ENCODE measurements at places on chromosomes 4 and X.

GRCh38 chrX:107507093-107507743 lies 57.8 kb downstream of the FRMPD3 start:
- no peak for DNase-seq

DNA sequence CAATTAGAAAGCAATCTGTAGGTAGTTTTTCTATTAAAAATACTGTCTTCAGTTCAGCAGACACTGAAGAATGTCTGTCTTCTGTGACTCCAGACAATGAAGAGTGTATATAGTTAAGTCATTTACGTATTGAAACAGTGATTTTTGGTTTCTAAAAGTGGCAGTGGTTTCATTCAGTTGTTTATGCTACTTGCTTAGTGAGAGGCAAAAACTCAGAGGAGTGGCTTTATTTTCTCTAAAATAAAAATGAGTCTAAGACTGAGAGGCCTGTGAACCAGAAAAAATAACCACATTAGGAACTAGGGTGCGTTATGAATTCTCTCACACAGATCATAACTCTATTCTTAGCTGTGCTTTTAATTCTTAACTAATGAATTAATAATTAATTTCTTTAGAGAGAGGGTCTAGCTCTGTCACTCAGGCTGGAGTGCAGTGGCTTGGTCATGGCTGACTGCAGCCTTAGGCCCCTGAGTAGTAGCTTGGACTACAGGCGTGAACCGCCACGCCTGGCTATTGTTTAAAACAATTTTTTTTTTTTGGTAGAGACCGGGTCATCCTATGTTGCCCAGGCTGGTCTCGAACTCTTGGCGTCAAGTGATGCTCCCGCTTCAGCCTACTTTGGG lies 31.4 kb downstream of the FREM3 start:
- DNase-seq: no peak

GRCh38 chr4:24768604-24769003 lies 26.8 kb upstream of the SOD3 start:
- no peak for DNase-seq

DNA sequence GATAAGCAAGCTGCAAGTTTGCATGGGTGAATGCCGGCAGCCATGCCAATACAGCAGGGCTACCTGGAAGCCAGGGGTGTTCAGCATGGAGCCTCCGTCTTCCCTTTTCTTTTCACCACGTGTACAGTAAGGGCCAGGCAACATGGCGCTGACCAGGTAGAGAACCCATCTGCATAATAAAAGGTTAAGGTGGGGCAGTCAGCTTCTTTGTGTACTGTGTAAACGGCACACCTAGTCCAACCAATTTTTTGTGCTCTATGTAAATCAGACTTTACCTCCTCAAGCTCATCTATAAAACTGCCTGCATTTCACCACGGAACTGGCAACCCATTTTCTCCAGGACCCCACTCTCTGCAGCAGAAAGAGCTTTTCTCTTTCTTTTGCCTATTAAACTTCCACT lies 286.8 kb upstream of the VCX3A start:
- DNase-seq: no peak

GRCh38 chr4:86302830-86303229 lies 57.0 kb downstream of the MAPK10 start:
- no peak for DNase-seq

DNA sequence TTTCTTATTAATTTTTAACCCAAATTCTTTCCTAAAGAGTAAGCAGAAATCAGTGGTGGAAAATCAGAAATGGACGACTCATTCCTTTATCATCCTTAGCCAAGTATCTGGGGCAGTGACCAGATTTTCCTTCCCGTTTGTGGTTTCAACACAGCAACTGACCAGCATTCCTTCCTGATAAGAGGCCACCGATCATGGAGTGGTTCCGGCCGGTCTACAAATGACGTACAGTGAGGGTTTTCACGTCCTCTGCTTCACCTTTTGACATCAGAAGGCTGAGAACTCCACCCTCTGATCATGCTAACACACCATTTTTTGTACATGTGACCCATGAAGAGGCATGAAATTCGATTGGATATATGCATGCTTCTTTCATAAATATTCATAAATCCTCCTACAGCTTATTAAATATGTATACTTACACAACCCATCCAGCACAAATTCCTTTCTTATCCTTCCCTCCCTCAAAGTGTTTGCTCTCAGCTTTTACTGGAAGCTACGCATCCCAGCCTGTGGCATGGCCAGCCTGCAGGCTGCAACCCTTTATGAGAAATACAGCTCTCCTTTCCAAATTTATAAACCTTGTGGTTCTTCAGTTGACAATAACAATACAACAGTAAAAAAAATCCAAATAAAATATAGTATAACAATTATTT lies 173.0 kb upstream of the CASK start:
- DNase-seq: peak; percentile 58

GRCh38 chr4:158535130-158535614 lies 13.5 kb downstream of the RXFP1 start:
- DNase-seq: peak; percentile 65

- DNase-seq: no peak
Observed at GRCh38 chrX:126655061-126655460, 102.4 kb upstream of the DCAF12L1 start.

- no peak for DNase-seq
Observed at GRCh38 chr4:143035661-143036060, 149.1 kb upstream of the USP38 start.

- DNase-seq: no peak
Observed at GRCh38 chr4:127709456-127709855, 20.7 kb upstream of the SLC25A31 start.

- no peak for DNase-seq
Observed at GRCh38 chr4:51907006-51907669, 64.2 kb downstream of the DCUN1D4 start.

DNA sequence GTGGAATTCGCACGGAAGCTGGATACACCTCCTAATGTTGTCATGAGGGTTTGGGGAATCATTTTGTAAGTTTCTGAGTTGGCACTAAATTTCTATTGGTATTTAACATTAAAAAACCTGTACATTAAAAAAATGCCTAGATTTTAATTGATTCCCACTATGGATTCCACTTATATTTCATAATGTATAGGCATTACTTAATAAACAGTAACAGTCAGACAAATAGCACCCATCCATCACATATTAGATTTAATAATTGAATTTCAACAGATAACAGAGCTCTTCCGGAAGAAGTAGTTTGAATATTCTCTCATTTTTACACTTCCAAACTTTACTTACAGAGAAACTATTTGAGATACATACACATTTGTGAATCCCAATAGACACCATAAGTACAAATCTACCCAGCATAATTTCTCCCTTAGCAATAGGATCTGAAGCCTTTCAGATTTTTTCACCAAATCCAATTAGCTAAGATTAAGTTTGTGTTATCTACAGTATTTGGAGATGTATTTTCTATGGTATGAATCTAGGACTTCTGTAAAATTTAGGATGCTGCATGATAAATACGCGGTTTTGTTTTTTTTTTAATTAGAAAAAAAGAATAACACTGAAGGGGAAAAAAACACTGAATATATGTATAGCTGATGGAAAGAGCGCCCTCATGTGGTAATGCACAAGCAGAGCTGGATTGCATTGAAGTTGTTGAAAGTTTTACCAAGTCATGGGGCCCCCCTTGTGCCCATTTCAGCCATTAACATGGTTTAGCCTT lies 12.2 kb upstream of the ODAM start:
- DNase-seq: no peak

DNA sequence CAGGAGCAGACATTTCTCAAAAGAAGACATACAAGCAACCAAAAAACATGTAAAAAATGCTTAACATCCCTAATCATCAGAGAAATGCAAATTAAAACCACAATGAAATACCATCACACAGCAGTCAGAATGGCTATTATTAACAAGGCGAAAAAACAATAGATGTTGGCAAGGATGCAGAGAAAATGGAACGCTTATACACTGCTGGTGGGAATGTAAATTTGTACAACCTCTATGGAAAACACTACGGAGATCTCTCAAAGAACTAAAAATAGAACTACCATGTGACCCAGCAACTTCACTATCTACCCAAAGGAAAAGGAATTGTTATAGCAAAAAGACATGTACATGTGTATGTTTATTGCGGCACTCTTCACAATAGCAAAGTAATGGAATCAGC lies 71.5 kb downstream of the PPP4R3C start:
- no peak for DNase-seq

GRCh38 chrX:128931071-128931470 lies 592.2 kb downstream of the SMARCA1 start:
- no peak for DNase-seq

DNA sequence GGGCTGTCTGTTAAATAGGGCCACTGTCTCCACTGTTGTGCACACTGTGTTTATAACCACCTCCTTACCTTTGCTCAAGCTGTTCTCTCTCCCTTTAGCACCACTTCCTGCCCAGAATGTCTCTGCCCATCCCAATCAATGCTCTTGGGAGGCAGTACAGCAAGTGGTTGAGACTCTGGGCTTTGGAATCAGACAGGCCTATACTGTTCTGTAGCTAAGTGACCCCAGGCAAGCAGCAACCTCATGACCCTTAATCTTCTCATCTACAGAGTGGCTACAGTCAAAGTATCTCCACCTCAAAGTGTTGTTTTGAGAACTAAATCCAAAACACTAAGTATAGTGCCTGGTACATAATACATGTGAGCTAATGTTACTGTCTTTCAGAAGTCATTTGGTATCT lies 3.8 kb upstream of the TXK start:
- DNase-seq: no peak

- no peak for DNase-seq
Observed at GRCh38 chrX:118493016-118493415, 2.6 kb upstream of the DOCK11 start.

GRCh38 chr4:13548059-13548983 lies 4.0 kb upstream of the NKX3-2 start:
- no peak for DNase-seq

DNA sequence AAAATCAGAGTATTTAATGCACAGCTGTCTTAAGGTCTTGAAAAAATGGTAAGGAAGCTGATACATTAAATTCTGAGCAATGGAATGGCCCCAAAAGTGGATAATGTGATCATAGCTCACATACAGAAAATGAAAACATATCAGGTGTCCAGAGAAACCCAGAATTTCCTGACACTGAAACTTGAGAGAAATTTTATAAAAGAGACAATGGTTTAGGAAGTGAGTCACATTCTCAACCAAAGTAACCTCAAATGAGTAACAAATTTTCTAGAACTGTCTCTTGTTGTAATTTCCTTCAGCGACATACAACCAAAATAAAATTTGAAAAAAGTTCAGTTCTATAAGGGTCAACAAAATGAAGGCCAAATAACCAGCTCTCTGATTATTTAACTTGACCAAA lies 37.4 kb upstream of the PACRGL start:
- DNase-seq: no peak

- DNase-seq: no peak
Observed at GRCh38 chrX:130841776-130842175, 61.2 kb downstream of the ENOX2 start.

DNA sequence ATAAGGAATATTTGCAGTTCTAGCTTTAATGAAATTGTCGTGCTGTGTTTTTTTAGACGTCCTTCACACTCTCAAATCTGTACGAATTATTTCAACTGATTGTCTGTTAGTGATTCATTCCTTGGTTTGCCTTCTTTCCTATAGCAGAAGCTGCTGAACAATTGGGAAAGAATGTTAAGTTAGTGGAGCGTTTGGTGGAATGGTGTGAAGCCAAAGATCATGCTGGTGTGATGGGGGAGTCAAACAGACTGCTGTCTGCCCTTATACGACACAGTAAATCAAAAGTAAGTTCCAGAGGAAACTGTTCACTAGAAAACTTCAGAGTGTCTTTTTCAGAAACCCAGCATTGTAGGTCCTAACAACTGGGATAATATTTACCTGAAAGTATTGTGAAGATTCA lies 159.9 kb downstream of the RAP1GDS1 start:
- DNase-seq: peak; percentile 79

- DNase-seq: no peak
Observed at GRCh38 chr4:99818661-99819060, 2.0 kb downstream of the DAPP1 start.
